ENCODE measurements at places on chromosomes 13 and 19.

DNA sequence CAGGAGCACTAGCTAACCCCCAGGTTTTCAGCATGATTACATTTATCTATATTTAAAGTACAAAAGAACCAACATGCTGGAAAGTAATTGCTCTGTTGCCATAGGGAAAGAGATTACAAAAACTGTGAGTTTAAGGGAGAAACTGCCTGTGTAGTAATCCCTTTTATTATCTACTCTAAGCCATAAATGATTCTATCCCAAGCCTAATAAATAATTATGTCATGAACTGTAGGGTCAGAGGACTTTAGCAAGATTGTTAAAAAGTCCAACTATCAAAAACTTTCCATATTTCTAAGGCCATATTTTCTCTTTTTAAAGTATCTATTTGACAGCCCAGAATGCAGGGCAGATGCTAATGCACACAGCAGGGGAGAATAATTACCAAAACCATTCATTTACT lies 573.8 kb upstream of the MIR17HG start:
- H3K4me1 ChIP-seq, result no peaks in the 10 kb centered on the region
- no peak overlapping the region for H3K27ac ChIP-seq
- no peaks in the 10 kb centered on the region for H3K36me3 ChIP-seq
- H3K27me3 ChIP-seq, result no peaks in the 10 kb centered on the region

DNA sequence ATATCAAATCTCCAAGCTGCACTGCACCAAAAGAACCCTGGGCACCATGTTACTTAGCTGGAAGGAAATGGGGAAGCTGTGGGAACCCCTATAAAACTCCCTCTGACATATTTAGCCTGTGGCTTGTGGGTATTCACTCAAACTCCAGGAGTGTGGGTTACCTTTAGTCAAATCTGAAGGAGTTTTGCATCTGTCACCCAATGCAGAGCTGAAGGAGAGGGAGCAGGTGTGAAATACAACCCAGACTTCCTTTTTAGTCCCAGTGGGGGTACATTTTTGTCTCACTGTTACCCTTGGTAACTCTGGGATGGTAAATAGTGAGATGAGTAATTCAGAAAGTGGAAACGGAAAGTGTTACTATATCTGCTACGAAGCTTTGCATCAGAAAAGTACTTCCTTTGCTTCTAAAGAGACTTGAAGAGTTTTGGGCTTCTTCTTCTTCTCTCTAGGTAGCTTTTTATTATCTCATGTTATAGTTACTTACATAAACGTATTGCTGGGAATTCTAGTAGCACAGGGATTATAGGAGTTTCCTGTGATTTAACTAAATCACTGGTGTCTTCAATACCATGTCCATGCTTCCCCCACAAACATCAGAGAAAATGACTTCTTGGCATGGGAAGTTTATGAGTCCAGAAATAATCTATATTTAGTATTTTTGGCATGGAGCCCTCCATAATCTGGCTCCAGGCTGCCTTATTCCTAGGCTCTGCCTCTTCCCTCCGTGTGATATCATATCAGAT lies 105.9 kb downstream of the AKAP11 start:
- DNase-seq, result peak; percentile 81
- H3K36me3 ChIP-seq, result no peaks in the 10 kb centered on the region
- H3K27ac ChIP-seq, result peak overlapping the region; percentile 93
- peaks cover 40% of the 10 kb centered on the region for H3K4me1 ChIP-seq
- H3K27me3 ChIP-seq, result peaks cover 2% of the 10 kb centered on the region
- H3K4me3 ChIP-seq, result peak overlapping the region; percentile 60

DNA sequence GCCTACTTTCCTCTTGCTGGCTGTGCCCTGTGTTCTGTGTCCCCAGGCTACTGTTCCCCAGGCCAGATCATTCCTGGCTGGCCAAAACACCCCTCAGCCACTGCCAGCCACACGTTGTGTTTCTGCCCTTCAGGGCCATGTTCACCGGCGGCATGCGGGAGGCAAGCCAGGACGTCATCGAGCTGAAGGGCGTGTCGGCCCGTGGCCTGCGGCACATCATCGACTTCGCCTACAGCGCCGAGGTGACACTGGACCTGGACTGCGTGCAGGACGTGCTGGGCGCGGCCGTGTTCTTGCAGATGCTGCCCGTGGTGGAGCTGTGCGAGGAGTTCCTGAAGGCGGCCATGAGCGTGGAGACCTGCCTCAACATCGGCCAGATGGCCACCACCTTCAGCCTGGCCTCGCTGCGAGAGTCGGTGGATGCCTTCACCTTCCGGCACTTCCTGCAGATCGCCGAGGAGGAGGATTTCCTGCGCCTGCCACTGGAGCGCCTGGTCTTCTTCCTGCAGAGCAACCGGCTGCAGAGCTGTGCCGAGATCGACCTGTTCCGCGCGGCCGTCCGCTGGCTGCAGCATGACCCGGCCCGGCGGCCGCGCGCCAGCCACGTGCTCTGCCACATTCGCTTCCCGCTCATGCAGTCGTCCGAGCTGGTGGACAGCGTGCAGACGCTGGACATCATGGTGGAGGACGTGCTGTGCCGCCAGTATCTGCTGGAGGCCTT lies 15.8 kb upstream of the CRTC1 start:
- DNase-seq, result no peak
- peaks cover 9% of the 10 kb centered on the region for H3K4me1 ChIP-seq
- H3K27ac ChIP-seq, result no peak overlapping the region
- peaks cover 7% of the 10 kb centered on the region for H3K36me3 ChIP-seq
- peaks cover 2% of the 10 kb centered on the region for H3K27me3 ChIP-seq

GRCh38 chr19:8608941-8609278 lies 1.6 kb downstream of the ADAMTS10 start:
- peak overlapping the region; percentile 91 for H3K4me3 ChIP-seq
- H3K27ac ChIP-seq, result peak overlapping the region; percentile 97
- peaks cover 62% of the 10 kb centered on the region for H3K4me1 ChIP-seq
- H3K27me3 ChIP-seq, result peaks cover 17% of the 10 kb centered on the region

DNA sequence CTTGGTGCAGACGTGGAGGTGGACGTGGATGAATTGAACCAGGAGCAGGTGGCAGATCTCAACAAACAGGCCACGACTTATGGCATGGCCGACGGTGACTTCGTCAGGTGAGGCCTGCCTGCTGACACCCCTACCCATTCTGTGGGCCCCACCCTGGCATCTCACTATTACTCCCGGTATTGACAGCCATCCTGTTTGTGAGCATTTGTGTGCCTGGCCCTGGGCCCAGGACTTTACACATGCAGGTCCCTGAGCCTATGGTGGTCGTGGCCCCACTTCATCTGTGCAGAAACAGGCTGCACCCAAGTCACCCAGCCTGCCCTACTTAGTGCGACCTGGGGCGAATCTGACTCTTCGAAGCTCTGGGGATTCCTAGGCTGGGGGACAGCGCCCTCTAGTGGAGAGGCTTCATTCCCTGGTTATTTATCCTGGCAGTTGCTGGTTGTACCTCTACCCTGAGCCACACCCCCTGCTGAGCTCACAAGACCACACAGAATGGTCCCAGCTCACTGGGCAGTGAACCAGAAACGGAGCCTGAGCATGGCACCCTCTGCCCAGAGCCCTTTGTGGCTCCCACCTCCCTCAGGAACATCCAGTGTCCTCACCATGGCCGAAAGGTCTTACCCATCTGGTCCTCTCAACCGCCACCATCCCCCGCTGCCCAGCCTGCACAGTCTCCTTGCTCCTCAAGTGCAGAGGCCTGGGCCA lies 16.9 kb downstream of the ZNF296 start:
- H3K4me3 ChIP-seq, result no peak overlapping the region
- peaks cover 7% of the 10 kb centered on the region for H3K4me1 ChIP-seq
- H3K27me3 ChIP-seq, result no peaks in the 10 kb centered on the region
- DNase-seq, result peak; percentile 68

DNA sequence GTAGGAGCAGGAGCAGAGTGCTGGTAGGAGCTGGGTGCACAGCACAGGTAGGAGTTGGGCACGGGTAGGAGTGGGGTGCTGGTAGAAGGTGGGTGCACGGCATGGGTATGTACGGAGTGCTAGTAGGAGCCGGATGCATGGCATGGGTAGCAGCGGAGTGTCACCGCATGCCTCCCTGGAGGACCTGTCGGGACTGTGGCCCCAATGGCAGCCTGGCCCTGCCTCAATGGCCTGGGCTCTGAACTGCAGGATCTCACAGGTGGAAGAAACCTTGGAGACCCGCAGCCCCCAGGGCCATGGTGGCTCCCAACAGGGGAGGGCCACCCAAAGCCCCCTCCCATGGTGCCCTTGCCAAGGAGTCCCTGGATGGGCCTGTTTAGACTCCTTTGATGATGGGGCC lies 1146.0 kb downstream of the UQCRFS1 start:
- H3K27ac ChIP-seq, result no peak overlapping the region
- H3K27me3 ChIP-seq, result peaks cover 6% of the 10 kb centered on the region
- no peaks in the 10 kb centered on the region for H3K4me1 ChIP-seq
- H3K4me3 ChIP-seq, result no peak overlapping the region
- no peak for DNase-seq
- H3K36me3 ChIP-seq, result no peaks in the 10 kb centered on the region

GRCh38 chr13:98432638-98433037 lies 144.3 kb downstream of the STK24 start:
- no peaks in the 10 kb centered on the region for H3K36me3 ChIP-seq
- H3K4me3 ChIP-seq, result no peak overlapping the region
- H3K4me1 ChIP-seq, result no peaks in the 10 kb centered on the region
- H3K27me3 ChIP-seq, result peaks cover 7% of the 10 kb centered on the region
- no peak overlapping the region for H3K27ac ChIP-seq

DNA sequence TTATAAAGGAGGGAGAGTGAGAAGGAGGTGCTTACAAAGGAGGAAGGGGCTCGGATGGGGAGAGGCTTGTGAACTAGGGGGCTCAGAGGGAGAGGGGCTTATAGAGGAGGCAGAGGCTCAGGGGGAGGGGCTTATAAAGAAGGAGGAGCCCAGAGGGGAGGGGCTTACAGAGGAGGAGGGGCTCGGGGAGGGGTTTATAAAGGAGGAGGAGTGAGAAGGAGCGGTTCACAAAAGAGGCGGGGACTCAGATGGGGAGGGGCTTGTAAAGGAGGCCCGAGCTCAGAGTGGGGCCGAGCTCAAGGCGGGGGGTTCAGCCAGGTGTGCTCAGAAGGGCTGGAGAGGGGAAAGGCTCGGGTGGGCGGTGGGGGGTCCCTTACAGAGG lies 500 bp downstream of the SMIM24 start:
- peak; percentile 47 for DNase-seq
- no peak overlapping the region for H3K4me3 ChIP-seq
- peaks cover 2% of the 10 kb centered on the region for H3K27me3 ChIP-seq
- no peaks in the 10 kb centered on the region for H3K36me3 ChIP-seq
- H3K4me1 ChIP-seq, result peaks cover 18% of the 10 kb centered on the region

GRCh38 chr13:23744315-23744714 lies 144.9 kb downstream of the MIPEP start:
- H3K27ac ChIP-seq, result no peak overlapping the region
- no peak for DNase-seq
- peaks cover 4% of the 10 kb centered on the region for H3K36me3 ChIP-seq
- H3K27me3 ChIP-seq, result peaks cover 2% of the 10 kb centered on the region
- peaks cover 8% of the 10 kb centered on the region for H3K4me1 ChIP-seq
- no peak overlapping the region for H3K4me3 ChIP-seq

GRCh38 chr13:111924678-111925075 lies 142.3 kb upstream of the SOX1 start:
- H3K27me3 ChIP-seq, result no peaks in the 10 kb centered on the region
- H3K27ac ChIP-seq, result no peak overlapping the region
- H3K4me1 ChIP-seq, result no peaks in the 10 kb centered on the region
- no peak for DNase-seq

GRCh38 chr13:112821340-112822055 lies 131.7 kb downstream of the ATP11A start:
- H3K27me3 ChIP-seq, result peaks cover 2% of the 10 kb centered on the region
- no peak overlapping the region for H3K4me3 ChIP-seq
- peaks cover 43% of the 10 kb centered on the region for H3K36me3 ChIP-seq
- no peak overlapping the region for H3K27ac ChIP-seq
- DNase-seq, result no peak

- peaks cover 8% of the 10 kb centered on the region for H3K27me3 ChIP-seq
- no peaks in the 10 kb centered on the region for H3K36me3 ChIP-seq
- no peak for DNase-seq
- peaks cover 14% of the 10 kb centered on the region for H3K4me1 ChIP-seq
Observed at GRCh38 chr19:54606230-54606629, 12.8 kb downstream of the LILRA1 start.

DNA sequence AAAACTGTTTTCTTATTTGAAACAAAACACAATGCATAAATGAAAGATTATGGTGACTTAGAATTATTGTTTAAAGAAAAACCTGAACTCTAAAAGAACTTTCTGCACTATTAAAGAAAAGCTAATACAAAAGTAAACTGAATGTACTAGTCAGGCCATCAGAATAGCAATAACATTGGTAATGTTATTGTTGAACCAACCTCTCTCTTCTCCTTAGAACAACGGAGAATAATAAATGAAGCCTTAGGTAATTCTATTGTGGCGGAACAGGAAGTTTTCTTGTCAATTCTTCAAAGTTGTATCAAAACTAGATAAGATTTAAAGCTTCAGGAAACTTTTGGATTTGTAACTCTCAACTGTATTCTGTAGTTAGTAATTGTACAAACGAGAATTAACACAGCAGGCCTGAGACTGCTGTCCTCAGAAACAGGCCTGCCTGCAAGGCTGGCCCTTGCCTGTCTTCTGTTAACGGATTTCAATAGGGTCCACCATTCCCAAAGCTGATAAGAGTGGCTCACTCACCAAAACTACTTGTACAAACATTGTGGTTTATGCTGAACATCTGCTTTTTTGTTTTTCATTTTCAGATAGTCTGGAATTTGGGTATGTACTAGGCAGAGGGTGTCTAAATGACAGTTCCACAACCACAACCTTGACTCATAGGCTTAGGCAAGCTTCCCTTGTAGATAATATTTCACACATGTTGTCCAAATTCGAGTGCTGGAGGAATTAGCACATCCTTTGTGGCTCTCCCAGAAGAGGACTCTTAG lies 825.8 kb downstream of the GPC5 start:
- peaks cover 5% of the 10 kb centered on the region for H3K36me3 ChIP-seq
- H3K27me3 ChIP-seq, result no peaks in the 10 kb centered on the region
- H3K4me3 ChIP-seq, result no peak overlapping the region
- H3K4me1 ChIP-seq, result no peaks in the 10 kb centered on the region

GRCh38 chr19:19083413-19084178 lies 19.8 kb downstream of the SLC25A42 start:
- H3K4me1 ChIP-seq, result peaks cover 21% of the 10 kb centered on the region
- no peaks in the 10 kb centered on the region for H3K36me3 ChIP-seq
- H3K4me3 ChIP-seq, result no peak overlapping the region
- DNase-seq, result no peak
- H3K27me3 ChIP-seq, result no peaks in the 10 kb centered on the region

DNA sequence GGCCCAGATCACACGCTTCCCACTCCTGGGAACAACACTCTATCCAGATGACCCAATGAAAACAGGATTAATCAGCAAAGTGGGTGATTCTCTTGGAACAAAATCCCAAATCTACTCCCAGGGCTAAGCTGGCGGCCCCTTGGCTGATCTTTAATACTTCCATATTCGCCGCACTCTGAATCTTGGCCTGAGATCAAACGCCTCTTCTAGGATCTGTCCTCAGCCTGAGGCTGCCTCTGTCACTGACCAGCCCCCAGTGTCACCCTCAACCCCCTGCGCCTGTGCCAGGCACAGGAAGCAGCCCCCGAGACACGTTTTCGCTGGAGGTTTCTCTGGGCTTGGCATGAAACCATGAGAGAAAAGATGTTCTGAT lies 2.4 kb upstream of the CTXN1 start:
- peaks cover 10% of the 10 kb centered on the region for H3K4me1 ChIP-seq
- peak overlapping the region; percentile 42 for H3K4me3 ChIP-seq
- no peak for DNase-seq
- H3K27ac ChIP-seq, result no peak overlapping the region
- peaks cover 5% of the 10 kb centered on the region for H3K27me3 ChIP-seq
- peaks cover 5% of the 10 kb centered on the region for H3K36me3 ChIP-seq

All from immature natural killer cell (primary cell).